ENCODE measurements at places on chromosomes 4 and X.

GRCh38 chr4:123060039-123060770 is 137.8 kb upstream of the NUDT6 start:
- no peak for DNase-seq

DNA sequence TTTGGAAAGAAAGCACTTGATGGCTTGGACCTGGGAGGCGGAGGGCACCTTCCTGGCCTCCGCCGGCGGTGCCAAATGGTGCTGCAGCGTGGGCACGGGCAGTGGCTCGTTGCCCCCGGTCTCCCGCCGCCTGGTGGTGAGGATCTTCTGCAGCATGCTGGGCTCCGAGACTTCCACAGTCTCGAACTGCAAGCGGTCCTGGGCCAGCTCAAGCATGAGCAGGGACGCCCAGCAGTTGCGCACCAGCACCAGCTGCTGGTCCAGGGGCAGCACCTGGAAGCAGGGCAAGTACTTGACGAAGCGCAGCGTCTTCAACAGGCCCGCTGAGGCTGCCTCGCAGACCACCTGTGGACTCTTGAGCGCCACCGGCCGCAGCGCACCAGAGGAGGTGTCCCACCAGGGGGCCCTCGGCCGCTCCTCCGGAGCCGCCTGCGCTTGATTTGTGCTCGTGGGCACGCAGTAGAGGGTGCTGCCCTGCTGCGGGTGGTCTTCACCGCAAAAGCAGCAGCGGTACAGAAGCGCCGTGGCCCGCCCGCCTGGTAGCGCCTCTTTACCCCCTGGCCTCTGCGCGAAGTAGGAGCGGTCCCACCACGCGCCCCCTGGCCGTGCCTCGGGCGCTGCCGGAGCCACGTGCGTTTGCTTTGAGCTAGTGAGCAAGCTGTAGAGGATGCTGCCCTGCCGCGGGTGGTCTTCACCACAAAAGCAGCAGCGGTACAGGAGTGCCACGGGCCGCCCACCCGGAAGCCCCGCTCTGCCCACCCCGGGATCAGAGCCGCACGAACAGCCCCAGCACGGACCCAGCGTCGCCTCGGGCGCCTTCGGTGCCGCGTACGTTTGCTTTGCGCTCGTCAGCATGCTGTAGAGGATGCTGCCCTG is 689 bp downstream of the NR0B1 start:
- DNase-seq, result peak; percentile 36

DNA sequence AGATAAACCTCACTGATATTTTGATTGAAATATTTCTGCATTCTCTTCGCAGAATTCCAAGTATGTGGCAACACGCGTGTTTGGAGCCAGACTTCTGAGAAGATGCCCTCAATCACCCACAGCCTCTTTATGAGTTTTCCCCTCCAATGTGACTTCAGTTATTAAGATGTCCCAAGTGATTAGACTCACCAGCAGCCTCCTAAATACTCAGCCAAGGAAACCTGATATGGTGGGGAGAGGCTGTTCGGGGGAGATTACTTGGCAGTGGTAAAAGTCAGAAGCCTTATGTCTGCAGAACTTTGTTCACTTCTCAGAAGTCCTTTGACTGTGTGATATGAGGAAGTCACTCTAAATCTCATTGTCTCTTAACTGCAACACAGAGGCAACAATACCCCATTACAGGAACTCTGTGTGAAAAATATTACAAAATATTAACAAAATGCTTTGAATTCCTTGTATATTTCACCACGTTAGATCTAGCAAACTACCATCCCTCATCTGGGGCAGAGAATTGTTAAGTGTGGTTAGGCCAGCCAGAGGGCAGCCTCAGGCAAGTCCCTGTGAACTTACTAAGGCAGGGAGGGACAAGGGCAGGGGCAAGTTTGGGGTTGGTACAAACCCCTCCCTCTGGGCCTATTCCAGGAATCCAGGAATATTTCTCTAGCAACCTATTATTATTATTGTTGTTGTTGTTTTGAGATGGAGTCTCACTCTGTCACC is 151.4 kb upstream of the USP9X start:
- DNase-seq, result no peak

GRCh38 chr4:176896211-176896610 is 103.5 kb upstream of the VEGFC start:
- no peak for DNase-seq

DNA sequence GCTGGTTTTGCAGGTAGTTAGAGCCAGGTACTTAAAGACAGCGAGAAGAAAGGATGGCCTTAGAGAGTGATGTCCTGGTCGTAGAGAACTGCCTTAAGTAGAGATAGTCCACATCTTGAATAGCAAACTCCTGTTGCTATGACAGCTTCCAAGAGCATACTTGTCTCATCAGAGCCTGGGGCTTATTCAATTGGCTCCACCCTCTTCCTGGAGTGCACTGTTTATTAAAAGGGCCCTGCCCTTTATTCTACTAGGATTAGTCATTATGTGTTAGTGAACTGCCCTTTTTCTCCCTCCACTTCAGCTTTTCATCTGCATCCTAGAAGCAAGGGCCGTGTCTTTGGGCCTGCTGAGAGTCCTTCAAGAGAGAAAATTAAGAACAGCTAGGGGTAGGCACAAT is 94.5 kb upstream of the EOLA2 start:
- no peak for DNase-seq
